AG04450 (cell line): ENCODE measurements at places on chromosomes 13 and 19.
A peak's percentile ranks its signal among the peaks of the same experiment; 100 is the strongest.

DNA sequence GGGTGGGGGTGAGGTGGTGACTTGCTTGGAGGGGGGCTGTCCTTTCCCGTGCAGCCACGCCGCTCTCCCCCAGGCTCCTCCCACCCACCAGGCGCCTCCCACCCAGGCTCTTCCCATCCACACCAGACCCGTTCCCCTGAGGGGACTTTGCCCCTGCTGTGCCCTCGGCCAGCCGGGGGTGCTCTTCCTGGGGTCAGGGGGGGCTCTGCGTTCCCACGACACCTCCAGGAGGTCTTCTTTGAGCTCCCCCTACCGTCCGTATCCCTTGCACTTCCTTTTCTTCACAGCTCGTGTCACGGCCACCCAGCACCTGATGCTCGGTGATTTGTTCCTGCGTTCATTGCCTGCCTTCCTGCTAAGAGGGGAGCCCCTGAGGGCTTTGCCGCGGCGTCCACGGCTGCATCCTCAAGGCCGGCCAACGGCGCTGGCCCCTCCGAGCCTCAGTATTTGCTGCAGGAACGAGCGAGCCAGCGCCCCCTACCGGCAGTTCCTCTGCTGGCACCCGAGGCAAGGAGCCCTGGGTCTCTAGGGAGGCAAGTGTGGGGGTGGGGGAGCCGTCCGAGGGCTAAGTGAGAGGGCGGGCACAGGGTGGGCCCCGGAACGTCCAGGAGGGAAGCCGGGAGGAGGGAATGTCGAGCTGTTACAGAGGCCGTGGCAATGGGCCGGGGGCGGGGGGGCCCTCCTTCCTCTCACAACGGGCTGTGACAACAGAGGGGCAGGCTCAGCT lies 11.8 kb downstream of the LRRC4B start:
- DNase-seq = peak; percentile 16

DNA sequence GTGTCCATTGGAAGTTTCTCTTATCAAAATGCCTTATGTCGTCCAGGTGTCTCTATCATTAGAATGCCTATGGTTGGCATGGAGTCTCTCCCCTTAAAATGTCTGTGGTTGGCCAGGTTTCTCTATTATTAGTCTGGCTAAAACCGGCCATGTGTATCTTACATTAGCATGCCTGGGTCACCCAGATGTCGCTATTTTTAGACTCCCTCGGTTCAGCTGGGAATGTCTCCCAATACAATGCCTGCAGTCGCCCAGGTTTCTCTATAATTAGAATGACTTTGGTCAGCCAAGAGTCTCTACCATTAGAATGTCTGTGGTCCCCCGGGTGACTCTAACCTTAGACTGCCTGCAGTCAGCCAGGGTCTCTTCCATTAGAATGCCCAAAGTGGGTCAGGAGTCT lies 1536.1 kb downstream of the UQCRFS1 start:
- DNase-seq = no peak

- no peak for DNase-seq
These were observed 730.4 kb downstream of the OLFM4 start for GRCh38 chr13:53759016-53759415.

GRCh38 chr13:30124131-30124768 lies 183.1 kb downstream of the KATNAL1 start:
- DNase-seq = no peak

DNA sequence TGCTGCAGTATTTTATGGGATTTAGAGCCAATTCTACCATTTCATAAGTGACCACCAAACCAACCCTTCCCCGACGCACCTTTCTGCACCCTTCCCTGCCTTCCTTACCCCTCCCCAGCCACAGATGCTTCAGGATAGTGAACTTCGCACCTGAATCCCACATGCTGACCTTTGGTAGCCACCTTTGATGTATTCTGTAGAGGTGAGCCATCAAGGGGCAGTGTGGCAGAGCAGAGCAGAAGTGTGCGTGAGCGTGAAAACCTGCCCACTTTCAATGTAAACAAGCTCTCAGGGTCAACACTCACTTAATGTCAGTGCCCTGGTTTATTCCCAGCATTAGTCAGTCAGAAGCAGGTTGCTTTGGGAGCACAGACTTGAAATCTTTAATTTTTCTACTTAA lies 107.7 kb downstream of the FRY start:
- no peak for DNase-seq

DNA sequence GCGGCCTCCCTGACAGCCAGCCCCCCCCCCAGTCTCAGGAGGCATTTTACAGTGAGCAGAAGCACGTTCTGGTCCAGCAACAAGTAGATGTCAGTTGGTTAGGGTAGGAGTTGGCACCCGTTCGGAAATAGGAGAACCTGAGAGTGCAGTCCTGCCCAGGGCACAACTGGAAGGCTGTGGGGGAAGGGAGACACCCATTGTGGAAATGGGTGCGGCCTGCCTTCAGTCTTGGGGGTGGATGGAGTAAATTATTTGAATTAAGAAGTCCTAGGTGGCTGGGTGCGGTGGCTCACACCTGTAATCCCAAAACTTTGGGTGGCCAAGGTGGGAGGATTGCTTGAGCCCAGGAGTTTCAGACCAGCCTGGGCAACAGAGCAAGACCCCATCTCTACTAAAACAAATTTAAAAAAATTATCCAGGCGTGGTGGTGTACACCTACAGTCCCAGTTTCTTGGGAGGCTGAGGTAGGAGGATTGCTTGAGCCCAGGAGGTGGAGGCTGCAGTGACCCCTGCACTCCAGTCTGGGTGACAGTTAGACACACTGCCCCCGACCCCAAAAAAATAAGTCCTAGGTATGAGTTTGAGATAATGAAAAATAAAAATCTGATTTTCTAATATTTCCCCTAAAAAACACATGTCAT lies 1.2 kb downstream of the CIRBP start:
- no peak for DNase-seq

GRCh38 chr13:110923777-110924638 lies 9.1 kb upstream of the ANKRD10 start:
- no peak for DNase-seq

- DNase-seq = no peak
These were observed 118.4 kb downstream of the COG6 start for GRCh38 chr13:39773833-39774232.

- DNase-seq = no peak
These were observed 15.3 kb upstream of the LILRA2 start for GRCh38 chr19:54558339-54558738.

DNA sequence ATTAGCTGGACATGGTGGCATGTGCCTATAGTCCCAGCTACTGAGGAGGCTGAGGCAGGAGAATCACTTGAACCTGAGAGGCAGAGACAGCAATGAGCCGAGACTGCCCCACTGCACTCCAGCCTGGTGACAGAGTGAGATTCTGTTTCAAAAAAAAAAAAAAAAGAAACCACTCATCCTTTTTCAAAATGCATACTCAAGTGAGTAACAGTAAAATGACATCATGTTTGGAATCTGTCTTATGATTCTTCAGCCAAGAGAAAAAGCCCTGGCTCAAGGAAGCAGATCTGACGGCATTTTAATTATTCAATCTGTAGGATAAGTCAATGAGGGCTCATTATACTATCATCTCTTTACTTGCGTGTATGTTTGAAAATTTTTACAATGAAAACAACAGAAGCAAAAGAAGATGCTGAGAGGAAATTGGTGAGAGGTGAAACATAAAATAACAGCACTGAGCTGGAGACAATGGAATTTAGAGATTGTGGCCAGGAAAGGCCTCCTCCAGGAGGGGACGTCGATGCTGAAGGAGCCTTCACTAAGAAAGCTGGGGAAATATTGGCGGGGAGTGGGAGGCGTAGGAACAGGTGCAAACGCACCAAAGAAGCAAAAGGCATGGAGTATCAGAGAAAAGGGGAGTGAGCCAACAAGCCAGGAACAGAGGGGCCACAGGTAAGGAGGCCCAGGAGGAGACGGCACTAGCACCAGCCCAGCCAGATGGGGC lies 12.9 kb upstream of the CCNE1 start:
- no peak for DNase-seq

DNA sequence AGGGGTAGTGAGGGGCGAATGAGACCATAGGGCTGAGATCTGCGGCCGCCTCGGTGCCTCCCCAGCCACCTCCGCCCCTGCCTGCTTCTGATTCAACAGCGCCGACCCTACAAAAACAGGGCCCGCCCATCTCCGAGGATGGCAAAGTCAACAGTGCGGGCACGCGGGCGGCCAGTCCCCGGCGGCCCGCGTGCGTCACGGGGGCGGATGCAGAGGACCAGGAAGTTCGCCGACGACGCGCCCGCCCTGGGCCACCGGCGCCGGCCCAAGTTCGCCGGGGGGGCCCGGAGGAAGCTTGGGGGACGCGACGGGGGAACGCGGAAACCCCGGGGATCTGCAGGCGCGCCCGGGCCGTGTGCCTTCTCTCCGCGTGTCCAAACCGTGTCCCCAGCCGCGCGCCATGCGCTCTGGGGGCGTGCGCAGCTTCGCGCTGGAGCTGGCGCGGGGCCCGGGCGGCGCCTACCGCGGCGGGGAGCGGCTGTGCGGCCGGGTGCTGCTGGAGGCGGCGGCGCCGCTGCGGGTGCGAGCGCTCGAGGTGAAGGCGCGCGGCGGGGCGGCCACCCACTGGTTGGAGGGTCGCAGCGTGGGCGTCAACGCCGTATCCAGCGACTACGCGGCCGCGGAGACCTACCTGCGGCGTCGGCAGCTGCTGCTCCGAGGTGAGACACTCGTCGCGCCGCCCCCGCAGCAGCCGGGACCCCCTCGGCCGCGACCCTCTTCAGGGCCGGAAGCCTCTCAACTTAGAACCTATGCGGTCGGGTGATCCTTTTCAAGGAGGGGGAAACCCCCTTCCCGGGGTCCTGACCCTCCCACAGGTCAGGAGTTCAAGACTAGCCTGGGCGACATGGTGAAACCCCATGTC lies 6.8 kb upstream of the ARRDC2 start:
- DNase-seq = no peak

DNA sequence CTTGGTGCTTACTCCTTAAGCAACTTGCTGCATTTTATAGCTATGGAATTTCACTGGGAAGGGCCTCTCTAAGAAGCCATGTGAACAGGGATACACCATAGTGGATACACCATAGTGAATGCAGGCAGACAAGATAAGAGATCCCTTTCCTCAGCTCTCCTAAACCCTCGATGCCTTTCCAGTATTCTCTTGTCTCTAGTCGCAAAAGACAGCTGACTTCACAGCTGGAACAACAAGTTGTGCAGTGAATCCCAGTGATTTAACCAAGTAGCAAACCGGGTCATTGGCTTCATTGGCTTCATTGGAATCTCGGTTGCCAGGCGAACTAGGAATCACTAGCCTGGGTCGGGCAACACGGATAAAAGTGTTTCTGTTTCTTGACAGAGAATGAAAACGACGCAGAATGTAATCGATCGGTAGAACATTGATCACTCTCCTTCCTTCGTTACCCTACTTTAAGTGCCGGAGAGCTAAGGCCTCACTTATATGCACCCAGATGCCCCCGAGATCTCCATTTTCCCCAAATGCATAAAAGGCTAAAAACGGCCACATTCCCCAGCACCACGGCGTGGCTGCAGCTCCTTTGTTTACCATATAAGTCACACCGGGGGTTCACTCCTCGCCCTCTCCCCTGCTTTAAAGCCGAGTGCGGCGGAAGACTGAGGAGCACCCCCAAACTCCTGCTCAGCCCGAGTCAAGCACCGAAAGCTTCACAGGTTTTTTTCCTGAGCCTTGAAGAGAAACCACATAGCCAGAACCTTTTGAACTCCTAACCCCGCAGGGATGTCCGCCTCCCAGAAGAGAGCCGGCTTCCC lies 674 bp downstream of the TRPC4 start:
- no peak for DNase-seq

DNA sequence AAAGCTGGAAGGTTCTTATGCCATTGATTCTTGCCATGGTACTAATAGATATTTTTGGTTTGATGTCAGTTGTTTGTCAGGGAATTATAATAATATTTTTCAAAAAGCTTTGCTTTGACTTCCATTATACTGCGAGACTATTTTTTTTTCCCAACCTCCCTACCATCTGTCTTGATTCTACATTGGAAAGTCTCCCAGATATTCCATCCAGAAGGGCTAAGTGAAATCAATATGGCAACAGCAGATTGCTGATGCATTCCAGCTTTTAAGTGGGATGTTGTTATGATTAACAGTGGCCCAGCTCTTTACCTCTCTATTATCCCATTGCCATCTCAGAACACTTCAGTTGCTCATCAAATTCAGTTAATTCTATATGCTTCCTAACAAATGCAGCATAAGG lies 247.4 kb downstream of the OXGR1 start:
- DNase-seq = no peak

DNA sequence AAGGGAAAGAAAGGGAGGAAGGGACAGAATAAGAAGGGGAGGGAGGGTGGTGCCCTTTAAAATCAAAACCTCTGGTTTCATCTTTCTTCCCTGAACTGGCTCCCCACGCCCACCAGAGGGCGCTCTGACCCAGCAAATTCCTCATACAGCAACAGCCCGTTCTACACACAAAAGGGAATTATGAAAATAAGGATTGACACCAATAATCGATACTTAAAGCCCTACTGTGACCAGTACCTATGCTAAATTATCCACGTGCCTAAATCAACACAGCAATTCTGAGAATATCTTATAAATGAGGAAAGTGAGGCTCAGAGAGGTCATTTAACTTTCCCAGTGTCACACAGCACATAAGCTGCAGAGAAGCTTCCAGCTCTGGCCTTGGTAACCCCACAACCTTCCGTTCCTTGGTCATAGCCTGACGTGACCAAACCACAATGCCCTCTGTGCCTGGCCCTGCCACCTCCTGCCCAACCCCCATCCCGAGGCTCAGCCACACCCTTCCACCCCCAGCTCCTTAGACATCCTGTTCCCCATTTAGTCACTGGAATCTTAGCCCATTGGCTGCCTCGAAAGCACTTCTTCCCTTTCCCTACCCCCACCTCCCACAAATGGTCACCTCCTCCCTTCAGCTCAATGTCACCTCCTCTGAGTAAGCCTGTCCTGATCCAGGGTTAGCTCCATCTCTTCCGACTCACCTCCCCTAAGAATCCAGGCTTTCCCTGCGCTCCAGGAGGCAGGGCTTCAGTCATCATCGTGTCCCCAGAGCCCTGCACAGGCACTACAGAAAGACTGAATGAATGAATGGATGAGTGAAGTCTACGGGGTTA lies 34.2 kb upstream of the PNMA8B start:
- no peak for DNase-seq

- no peak for DNase-seq
These were observed 5.8 kb downstream of the EGLN2 start for GRCh38 chr19:40804783-40805242.

DNA sequence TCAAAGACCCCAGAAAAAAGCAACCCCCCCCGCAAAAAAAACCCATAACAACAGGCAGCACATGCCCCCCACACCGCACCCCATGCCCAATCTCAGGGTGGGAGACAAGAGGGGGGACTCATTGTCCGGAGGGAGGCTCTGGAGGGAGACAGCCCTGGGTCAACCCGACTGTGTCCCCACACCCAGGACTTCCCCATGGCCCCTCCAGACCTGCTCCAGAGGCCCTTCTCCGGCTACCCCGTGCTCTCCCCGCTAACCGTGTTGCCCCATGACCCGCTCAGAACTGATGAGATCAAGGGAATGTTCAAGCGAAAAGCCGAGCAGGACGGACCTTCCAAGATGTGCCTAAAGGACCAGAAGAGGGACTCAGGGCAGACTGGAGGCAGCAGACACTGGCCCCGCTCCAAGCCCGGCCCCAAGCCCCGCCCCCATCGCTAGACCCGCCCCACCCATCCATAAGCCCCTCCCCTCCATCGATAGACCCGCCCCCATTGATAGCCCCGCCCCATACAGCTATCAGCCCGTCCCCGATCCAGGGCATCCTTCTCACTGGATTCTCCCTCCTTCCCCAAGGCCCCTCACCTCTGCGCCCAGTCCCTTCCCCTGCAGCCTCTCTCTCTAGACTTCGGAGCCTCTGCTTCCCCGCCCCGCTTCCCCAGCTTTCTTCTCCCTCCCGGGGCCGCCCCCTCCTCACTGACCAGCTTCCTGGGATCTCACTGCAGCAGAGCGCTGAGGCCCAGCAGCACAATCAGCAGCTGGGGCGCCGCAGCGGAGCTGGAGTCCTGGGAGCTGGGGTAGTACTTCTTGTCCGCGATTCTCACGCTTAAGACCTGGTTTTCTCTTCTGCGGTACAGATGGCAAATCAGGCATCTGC lies 2.2 kb downstream of the BST2 start:
- no peak for DNase-seq
